ENCODE measurements at places on chromosomes 11 and 22.

- DNase-seq: no peak
Observed at GRCh38 chr22:19708321-19709011, 5.8 kb upstream of the SEPTIN5 start.

- DNase-seq: no peak
Observed at GRCh38 chr22:50310949-50311444, 3.6 kb upstream of the PLXNB2 start.

GRCh38 chr22:45090497-45090910, 73.2 kb upstream of the NUP50 start:
- DNase-seq: no peak

GRCh38 chr22:36244522-36245391, 5.4 kb upstream of the APOL2 start:
- DNase-seq: peak; percentile 41

GRCh38 chr22:50306753-50307749, at the start of gene PLXNB2:
PLXNB2 (minus strand) TSS chr22:50307646; CDS start chr22:50290584, 17,062 bp downstream.
- peak; percentile 82 for DNase-seq

GRCh38 chr11:71499546-71499945, 27.5 kb upstream of the KRTAP5-7 start:
- no peak for DNase-seq

DNA sequence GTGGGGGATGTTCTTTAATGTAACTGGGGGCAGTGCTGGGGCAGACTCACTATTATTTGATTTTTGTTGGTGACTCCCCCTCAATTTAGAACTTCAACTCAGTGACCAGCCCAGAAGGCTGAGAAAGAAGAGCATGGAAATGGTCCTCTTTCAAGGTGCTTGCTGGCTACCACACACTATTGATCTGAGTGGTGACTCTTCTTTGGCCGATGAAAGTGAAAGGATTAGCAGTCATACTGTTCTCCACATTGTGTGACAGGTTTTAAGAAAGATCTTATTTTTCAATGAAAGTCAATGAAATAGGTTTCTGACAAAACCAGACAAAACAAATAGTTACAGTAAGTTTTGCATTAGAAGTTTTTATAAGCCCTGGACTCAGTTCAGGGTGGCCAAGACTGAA, 29.9 kb downstream of the NLRP14 start:
- DNase-seq: no peak

DNA sequence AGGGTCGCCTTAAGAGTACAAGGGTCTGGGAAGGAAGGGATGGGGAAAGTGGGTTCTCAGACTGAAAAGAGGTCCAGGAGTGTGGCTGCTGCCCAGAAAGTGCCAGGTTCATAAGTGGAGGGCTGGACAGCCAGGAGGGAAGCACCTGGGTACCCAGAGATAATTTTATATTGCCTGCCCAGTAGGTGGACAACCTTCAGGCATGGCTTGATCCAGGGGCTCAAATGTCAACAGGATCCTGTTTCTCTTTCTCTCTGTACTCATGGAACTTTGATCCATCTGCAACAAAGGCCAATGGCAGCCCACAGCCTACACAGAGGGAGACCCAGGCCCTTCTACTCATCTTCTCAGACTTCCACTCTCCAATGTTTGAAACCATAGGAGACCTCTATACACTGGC, 80.5 kb upstream of the GRK3 start:
- no peak for DNase-seq

DNA sequence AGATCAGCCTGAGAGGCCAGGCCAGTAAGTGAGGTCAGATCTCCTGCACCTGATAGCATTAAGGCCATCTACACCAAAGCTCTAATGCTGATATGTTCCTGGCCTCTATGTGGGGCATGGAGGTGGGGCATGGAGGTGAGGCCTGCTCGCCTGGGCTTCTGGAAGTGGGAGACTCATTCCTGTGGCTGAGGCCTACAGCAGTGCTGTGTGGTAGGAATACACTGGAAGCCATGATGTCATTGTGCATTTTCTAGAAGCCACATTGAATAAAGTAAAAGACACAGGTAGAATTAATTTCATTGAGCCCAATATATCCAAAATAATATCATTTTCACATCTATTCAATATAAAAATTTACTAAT, 2.7 kb downstream of the PNPLA3 start:
- no peak for DNase-seq

GRCh38 chr11:116691771-116692177, 81.0 kb downstream of the BUD13 start:
- no peak for DNase-seq

GRCh38 chr11:110773442-110773841, 61.2 kb upstream of the ARHGAP20 start:
- no peak for DNase-seq

All from ureter (tissue), 1 donor.